Stimulated activated CD4-positive, alpha-beta T cell treated with anti-CD3 and anti-CD28 coated beads, Interleukin-2, amount 100 ng/mL, for 4 hours (primary cell): ENCODE measurements at places on chromosomes 6 and 20.

DNA sequence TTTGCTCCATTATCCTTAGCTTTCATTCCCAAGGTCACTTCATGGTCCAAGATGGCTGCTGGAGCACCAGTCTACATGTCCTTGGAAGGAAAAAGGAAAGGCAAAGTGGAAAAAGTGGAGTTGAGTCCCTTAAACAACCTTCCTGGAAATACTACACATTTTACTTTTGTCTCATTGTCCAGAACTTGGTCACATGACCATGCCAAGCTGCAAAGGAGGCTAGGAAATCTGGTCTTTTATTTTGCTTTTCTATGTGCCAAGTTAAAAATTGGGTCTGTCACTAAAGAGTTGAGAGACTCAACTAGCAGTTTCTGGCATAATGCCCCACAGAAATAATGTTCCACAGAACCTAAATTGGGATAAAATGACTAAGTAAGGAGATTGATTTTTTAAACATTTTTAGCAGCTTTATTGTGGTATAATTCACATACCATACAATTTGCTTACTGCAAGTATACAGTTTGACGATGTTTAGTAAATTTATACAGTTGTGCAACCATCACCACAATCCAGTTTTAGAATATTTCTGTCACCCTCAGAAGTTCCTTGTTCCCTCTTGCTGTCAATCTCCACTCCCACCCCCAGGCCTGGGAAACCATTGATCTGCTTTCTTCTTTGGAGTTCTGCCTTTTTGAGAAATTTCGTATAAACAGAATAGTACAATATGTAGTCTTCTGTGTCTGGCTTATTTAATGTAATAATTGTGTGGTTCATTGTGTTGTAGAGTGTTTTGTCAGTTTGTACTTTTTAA lies 5.6 kb upstream of the CHD6 start:
- DNase-seq: no peak

- no peak for DNase-seq
These were observed 86.3 kb upstream of the CARMIL1 start for GRCh38 chr6:25192590-25193459.

DNA sequence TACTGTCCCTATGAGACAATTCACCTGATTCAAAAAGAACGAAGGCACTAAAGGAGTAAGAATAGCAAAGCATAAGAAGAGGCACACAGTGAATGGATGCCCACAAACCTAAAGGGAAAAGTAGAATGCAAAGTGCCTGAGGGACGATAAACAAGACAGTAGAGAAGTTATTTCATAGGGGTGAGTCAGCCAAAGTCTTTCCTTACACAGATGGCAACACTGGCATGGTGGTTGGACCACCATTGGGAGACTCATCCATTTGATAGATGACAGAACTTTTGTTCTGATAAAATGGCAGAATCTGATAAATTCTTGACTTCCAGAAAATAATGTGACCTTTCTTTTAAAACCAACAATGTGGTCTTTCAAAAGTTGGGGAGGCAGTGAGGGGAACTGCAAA lies 148.1 kb upstream of the HDAC2 start:
- no peak for DNase-seq

- no peak for DNase-seq
These were observed 47.8 kb downstream of the GMPR start for GRCh38 chr6:16286151-16286522.

DNA sequence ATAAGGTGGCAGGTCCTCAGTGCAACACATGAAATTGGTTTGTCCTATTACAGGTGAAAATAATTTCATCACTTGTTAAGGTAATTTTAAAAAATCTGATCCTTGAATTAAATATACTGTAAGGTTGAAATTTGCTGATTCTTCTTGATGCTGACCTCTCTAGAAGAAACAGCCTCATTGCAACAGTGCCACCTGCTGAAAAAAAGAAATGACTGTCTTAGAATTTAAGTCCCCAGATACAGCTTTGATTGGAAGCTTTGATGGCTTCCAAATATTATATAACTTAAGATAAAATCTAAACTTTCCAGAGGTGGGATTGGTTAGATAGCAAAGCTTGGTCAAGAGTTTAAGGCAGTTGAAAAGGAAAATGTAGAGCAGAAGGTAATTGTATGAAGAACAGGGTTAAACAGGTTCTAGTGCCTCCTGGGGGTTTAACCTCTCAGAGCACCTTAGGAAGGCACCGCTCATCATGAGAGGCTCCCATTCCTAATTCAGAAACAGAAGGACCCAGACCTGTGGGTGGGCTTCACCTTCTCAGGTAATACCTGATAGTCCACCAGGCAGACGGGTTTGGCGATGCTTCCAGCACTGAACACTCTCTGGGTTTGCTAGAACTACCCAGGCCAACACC lies 401.0 kb downstream of the PAX1 start:
- DNase-seq: no peak

GRCh38 chr20:1341561-1342265 lies 12.8 kb upstream of the SDCBP2 start:
- no peak for DNase-seq

GRCh38 chr6:6534399-6534798 lies 54.1 kb upstream of the LY86 start:
- DNase-seq: no peak

DNA sequence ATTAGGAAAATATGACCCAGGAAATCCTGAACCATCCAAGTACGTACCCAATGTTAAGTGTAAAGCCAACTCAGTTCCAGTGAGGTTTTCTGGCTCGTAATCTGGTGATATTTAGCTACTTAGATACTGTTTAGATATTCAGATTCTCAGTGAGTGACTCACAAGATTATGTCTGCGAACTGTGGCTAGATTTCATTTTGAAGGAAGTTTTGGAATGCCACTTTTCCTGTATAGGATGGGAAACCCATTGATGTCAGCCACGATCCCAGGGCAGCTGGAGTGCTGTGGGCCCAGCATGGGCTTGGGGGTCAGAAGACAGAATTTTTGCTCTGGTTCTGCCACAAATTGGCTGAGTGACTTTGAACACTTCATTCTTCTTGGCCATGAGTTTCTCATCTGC lies 76.3 kb downstream of the TMEM170B start:
- no peak for DNase-seq

DNA sequence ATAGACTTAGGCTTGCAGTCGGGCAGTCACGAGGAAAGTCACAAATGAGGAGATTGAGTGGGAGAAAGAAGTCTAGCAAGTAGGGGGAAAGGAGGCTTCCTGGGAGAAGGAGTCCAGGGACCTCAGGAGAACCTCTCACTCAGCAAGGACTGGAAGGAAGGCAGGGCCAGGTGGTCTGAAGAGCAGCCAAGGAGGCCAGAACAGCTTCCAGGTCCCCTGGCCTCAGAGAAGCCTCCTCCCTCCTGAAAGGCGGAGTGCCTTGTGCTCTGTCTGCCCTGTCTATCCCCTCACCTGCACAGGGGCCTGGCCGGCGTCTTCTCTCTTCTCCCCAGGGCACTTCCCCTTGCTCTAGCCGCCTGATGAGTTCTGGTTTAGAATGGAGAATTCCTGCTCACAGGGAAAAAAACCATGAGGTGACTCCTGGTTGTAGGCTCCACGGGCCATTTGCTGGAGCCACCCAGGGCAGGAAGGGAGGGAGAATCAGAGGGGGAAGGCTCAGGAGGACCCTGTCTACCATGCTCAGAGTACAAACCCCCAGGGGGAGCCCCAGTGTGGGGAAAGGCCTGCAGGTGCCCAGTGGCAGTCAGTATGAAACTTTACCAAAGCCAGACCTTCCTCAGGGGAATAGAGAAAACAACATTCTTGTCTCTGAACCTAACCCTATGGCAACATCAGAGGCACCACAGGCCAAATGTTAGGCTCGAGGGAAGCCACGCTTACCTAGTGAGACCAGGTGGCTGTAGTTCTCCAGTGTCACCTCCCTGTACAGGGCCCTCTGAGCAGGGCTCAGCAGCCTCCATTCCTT lies 11.2 kb downstream of the ZNF337 start:
- DNase-seq: no peak

GRCh38 chr20:37345339-37346235 lies at the start of gene SRC:
SRC (plus strand) TSS chr20:37346140; CDS start chr20:37384154, 38,014 bp downstream.
- DNase-seq: peak; percentile 32

DNA sequence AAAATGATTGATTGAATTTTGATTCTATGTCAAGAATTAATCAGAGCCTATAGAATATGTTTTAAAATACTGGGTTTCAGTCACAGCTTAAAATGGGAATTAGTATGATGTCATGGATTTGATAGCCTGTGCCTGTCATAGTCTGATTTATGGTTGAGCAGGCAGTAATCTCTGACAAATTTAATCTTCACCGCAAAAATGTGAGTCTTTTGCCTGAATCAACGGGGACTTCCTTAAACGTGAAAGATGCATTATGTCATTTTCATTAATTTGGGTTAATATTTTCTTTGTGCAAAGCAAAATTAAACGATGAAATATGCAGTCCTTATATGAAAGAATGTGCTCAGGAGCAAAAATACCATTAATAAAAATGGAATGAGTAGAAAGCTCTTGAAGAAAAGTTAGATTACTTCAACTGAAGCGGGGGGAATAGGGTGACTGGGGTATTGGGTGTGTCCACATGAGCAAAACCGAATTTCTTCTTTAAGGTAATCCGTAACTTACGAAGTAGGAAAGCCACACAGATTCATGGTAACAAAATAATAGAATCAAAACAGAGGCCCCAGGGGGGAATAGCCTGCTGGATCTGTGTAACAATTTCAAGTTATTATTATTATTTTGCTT lies 339.6 kb upstream of the NOX3 start:
- DNase-seq: no peak

DNA sequence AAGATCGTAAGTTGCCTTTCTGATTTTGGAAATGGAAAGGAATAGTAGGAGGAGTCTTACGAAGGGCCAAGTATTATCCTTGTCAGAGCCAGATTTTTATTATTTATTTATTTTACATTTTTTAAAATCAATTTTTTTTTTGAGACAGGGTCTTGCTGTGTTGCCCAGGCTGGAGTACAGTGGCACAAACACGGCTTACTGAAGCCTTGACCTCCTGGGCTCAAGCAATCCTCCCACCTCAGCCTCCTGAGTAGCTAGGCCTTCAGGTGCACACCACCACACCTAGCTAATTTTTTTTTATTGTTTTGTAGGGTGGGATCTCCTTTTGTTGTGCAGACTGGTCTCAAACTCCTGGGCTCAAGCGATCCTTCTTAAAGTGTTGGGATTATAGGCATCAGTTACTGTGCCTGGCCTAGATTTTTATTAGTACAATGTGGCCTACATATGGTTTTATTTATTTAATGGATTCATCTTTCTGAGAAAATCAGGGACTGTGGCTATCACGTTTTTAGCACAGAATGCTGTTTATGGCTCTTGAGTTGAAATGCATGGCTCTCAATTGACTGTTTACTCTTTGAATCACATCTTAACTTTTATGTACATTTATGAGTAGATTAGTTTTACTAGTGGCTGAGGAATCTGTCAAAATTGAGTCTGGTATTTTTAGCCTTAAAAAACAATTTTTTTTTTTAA lies 16.7 kb downstream of the CDC5L start:
- no peak for DNase-seq

GRCh38 chr6:22470454-22471131 lies 98.8 kb upstream of the HDGFL1 start:
- DNase-seq: no peak

GRCh38 chr6:138722425-138723371 lies 50.9 kb upstream of the CCDC28A start:
- no peak for DNase-seq

GRCh38 chr6:4463236-4463635 lies 313.0 kb upstream of the CDYL start:
- no peak for DNase-seq

- no peak for DNase-seq
These were observed 42.7 kb upstream of the MYL9 start for GRCh38 chr20:36498386-36499179.

- no peak for DNase-seq
These were observed 239.4 kb downstream of the DLL1 start for GRCh38 chr6:170051229-170052172.

GRCh38 chr20:22815603-22816315 lies 219.4 kb upstream of the SSTR4 start:
- no peak for DNase-seq

- DNase-seq: no peak
These were observed 58.9 kb upstream of the SAMD5 start for GRCh38 chr6:147449405-147450161.

DNA sequence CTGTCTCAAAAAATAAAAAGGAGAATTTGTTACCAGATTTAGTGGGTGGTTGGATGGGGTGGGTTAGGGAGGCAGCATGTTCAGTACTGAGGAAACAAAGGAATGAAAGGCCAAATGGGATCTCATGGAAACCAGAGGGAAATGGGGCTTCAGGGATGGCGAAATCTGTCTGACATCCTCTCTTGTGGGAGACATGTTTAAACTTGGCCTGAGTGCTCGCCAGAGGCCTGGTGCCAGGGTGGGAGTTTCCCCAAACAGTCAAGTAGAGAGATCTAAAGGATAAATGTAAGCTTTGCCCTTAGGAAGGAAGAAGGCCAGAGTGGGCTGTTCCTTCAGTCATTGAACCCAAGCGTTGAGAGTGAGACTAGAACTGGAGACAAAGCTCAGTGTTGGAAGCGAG lies 61.9 kb upstream of the AKIRIN2 start:
- DNase-seq: no peak

DNA sequence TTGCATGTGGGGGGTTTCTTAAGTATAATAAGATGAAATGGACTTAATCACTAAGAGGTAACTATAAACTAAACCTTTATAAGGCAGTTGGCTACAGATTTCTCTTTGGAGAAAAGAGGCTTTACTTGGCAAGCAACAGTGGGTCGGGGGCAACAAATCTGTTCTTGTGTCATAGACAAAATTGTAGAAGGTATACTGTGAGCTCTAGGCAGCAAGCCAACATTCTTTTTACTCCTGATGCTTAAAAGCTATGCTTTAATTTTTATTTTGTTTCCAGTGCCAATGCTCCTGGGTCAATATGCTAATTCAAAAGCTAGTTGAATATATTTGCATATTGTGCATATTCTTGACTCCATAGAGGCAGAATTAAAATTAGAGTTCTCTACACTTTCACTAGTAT lies 495.4 kb downstream of the BTBD3 start:
- DNase-seq: no peak

- DNase-seq: no peak
These were observed 303.8 kb downstream of the UBE3D start for GRCh38 chr6:82761674-82762345.

DNA sequence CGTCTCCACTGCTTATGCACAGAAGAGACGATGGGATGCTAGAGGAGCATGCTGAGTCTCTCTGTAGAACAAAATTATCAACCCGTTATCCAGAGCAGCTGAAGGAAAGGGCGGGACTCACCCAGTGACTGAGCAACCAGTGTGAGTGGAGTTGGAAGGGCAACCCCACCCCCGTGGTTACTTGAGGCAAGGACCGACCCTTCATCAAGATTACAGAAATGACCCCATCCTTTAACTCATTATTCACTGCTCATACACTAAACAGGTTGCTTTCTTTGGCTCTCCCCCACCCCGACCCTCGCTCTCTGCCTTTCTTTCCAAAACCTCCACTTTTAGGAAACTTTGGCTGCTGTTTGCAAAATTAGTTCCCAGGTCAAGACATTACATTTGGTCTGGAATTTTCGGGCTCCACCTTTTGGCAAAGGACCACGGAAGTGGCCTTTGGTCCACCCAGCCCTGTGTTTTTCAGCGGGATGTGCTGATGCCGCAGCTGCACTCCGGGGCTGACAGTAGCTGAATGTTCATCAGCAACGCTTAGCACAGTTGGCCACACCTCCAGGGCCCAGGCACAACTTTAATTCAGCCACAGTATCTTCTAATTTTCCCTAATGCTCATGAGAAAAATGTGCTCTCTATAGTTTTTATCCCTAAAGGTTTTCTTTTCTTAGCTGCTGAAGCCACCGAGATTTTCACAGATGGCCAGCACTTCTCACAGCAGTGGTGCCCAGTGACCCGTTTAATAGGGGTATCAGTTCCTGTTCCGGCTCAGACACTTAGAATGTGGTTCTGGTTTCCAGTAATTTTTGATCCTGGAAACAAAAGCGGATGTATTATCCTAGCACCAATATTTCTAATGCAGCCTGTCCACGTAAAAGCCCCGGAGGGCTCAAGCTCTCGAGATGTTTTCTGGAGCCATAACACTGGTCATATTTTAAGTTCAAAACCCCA lies 103.6 kb upstream of the NXT1 start:
- DNase-seq: no peak
